ENCODE measurements at places on chromosomes 13 and 19. TPM values are rescaled to one million over a fixed set of nuclear protein-coding genes. Genes with fewer than 3 reads are reported as not detected.

DNA sequence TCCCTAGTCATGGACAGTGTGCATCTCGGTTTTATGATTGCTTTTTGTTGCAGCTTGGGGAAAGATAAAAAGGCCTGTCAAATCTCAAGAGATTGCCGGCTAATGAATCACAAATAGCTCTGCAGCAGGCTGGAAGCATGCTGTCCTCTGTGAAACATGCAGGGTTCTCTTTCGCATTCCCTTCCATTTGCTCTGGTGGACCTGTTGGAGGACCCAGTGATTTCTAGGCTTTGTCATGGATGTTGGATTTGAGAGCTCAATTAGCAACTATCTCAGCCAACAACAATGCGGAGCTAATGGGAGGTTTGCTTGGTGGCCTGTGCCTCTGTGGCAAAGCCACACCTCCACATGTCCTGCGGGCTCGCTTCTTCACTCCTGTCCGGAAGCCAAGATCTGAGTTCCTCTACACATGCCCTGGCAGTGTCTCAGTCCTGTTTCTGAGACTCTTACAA is 418.1 kb upstream of the ARGLU1 start:
- H3K27ac ChIP-seq = no peak overlapping the region
- no peaks in the 10 kb centered on the region for H3K27me3 ChIP-seq
- H3K4me1 ChIP-seq = no peaks in the 10 kb centered on the region

DNA sequence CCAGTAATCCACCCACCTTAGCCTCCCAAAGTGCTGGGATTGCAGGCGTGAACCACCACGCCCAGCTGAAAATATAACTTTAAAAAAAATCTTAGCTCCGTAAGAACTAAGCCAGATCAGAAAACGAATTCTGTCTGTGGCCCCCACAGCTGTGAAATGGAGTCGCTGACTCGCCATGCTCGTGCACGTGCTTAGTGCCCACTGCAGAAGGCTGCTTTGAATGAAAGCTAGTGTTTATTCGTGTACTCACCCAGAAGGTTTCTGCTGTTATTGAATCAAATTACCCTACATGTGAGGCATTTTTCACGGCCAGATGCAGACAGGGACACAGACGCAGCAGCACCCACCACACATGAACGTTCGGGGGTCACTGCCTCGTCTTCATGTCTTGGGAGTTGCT is 61.7 kb upstream of the F7 start:
- H3K4me1 ChIP-seq = no peaks in the 10 kb centered on the region
- no peak overlapping the region for H3K4me3 ChIP-seq
- H3K27me3 ChIP-seq = peaks cover 20% of the 10 kb centered on the region
- no peak overlapping the region for H3K27ac ChIP-seq
- H3K36me3 ChIP-seq = no peaks in the 10 kb centered on the region

DNA sequence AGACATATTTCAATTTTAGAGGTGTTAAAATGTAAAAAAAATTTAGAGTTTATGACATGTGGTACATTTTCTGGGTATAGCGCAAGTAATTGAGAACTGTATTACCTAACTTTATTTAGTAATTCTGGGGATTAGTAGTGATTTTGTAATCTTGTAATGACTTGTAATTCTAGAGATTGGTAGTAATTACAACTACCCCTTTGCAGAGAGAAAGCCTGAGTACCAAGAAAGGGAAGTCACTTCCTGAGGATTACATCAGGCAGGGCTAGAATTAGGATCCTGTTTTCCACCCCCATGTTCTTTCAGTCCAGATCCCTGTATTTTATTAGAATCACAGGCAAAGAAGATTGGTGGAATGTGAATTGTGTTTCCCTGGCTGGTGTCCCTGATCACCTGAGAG is 274.9 kb downstream of the KCNRG start:
- no peaks in the 10 kb centered on the region for H3K36me3 ChIP-seq
- no peak for DNase-seq
- no peaks in the 10 kb centered on the region for H3K4me1 ChIP-seq
- H3K4me3 ChIP-seq = no peak overlapping the region

GRCh38 chr13:113616281-113616906 is 31.8 kb downstream of the TFDP1 start:
- peaks cover 8% of the 10 kb centered on the region for H3K36me3 ChIP-seq
- H3K27ac ChIP-seq = no peak overlapping the region
- DNase-seq = no peak
- no peaks in the 10 kb centered on the region for H3K27me3 ChIP-seq

GRCh38 chr19:42459926-42460325 is 17.2 kb upstream of the CXCL17 start:
- H3K4me1 ChIP-seq = no peaks in the 10 kb centered on the region
- H3K27ac ChIP-seq = no peak overlapping the region
- H3K36me3 ChIP-seq = no peaks in the 10 kb centered on the region
- no peak overlapping the region for H3K4me3 ChIP-seq
- H3K27me3 ChIP-seq = no peaks in the 10 kb centered on the region

- H3K27ac ChIP-seq = peak overlapping the region; percentile 100
- H3K36me3 ChIP-seq = no peaks in the 10 kb centered on the region
- DNase-seq = no peak
- no peaks in the 10 kb centered on the region for H3K27me3 ChIP-seq
- H3K4me1 ChIP-seq = peaks cover 11% of the 10 kb centered on the region
- peak overlapping the region; percentile 87 for H3K4me3 ChIP-seq
Measured at GRCh38 chr19:41364524-41365391, 809 bp upstream of the B9D2 start.

DNA sequence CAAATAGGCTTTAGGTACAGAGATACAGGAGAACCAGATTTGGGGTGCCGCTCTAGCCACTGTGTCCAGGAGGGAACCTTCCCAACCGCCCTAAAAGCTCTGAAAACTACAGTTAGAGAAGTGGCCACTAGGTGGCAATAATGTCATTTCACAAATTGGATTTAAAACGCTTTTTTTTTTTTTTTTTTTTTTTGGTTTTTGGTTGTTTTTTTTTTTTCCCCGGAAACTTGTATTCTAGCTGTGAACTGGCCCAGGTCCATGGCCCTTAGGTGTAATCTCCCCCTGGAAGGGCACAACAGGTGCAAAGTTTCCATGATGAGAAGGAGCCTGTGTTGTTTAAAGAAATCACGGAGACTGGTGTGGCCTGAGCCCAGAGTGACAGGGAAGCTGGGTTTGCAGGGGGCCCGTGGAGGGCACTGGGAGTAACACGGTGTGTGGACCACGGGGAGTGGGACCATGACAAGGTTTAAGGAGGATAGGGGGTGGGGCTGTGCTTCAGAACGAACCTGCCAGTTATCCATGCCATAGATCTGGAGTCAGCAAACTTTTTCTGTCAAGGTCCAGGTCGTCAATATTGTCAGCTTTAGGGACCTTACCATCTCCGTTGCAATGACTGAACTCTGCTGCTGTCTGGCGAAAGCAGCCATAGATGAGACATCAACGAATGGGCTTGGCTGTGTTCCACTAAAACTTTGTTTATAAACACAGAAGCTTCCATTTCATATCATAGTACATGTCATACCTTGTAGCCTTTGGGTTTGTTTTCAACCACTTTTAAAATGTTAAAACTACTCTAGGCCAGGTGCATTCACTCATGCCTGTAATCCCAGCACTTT is 10.1 kb downstream of the OR1I1 start:
- no peak overlapping the region for H3K27ac ChIP-seq
- no peaks in the 10 kb centered on the region for H3K36me3 ChIP-seq
- H3K4me1 ChIP-seq = peaks cover 3% of the 10 kb centered on the region
- DNase-seq = peak; percentile 77
- peaks cover under 1% of the 10 kb centered on the region for H3K27me3 ChIP-seq

DNA sequence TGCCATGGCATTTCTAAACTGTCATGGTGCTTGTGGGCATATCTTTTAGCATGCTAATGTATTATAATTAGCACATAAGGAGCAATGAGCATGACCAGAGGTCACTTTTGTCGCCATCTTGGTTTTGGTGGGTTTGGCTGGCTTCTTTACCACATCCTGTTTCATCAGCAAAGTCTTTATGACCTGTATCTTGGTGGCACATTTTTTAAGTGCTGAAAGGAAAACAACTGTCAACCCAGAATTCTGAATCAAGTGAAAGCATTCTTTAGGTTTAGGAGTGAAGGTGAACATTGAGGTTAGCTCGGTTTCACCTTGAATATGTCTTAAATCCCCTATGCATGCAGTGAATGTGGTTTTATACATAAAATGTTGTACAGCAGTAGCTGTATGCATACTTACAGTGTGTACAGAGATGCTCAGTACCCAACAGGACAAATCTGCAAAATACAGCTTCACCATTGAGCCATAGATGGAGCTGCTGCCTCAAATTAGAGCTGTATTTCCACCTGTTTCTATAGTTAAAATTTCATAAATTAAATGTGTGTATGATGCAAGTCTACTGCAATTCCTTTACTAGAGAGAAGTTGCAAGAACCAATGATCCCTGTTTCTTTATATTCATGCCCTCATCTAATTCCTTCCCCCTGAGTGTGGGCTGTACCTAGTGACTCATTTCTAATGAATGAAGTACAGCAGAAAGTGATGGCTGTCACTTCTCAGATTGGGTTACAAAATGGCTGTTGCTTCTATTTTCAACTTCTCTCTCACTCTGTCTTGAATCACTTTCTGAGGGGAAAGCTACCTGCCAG is 25.2 kb upstream of the IGSF23 start:
- peaks cover 20% of the 10 kb centered on the region for H3K4me1 ChIP-seq
- no peaks in the 10 kb centered on the region for H3K27me3 ChIP-seq
- DNase-seq = peak; percentile 97
- peak overlapping the region; percentile 27 for H3K4me3 ChIP-seq
- no peaks in the 10 kb centered on the region for H3K36me3 ChIP-seq
- peak overlapping the region; percentile 90 for H3K27ac ChIP-seq

DNA sequence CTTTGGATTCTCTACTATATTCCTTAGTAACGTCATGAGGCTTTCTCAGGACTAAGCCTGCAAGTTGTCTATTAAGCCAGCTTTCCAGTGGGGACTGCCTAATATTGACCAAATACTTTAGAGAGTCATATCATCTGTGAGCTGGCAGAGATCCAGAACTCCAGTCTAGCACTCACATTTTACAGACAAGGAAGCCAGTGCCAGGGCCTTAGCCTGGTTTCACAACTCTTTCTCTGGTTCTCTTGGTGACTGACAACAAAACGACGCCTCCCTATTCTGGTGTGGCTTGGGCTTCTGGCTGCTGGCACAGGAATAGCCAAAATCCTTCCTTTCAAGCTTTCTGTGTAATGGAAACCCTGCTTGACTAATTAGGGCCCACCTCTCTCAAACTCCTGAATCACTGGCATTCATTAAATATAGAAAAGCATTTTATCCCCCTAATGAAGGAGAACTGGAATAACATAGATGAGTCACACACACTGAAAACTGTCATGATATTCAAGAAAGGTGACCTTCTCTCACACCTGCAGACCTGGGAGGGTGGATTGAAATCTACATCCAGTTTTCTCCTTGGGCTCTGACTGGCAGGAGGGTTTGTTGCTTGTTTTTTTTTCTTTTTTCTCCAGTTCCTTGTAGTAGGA is 75.2 kb upstream of the UBL3 start:
- H3K4me1 ChIP-seq = peaks cover 21% of the 10 kb centered on the region
- H3K27ac ChIP-seq = no peak overlapping the region
- no peaks in the 10 kb centered on the region for H3K27me3 ChIP-seq
- DNase-seq = peak; percentile 90
- H3K36me3 ChIP-seq = no peaks in the 10 kb centered on the region

DNA sequence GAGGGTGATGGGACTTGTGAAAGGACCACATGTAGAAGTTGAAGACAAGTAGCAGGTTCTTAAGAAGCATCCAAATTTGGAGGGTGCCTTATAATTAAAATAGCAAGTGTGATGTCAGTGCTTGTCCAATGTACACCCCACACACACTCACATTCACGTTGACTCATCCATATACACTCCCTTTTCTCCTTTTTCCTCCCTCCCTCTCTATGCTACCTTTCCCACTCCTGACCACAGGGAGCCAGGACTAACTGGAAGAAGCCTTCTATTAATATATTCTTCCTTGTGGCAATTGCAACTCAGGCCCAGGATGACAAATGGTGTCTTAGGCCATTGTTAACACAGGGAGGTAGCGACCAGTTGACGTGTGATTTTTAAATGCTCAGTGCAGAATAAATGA is 16.3 kb upstream of the GPR183 start:
- DNase-seq = peak; percentile 79
- no peak overlapping the region for H3K4me3 ChIP-seq
- peaks cover 19% of the 10 kb centered on the region for H3K4me1 ChIP-seq

- peak overlapping the region; percentile 8 for H3K27ac ChIP-seq
- H3K36me3 ChIP-seq = peaks cover 3% of the 10 kb centered on the region
- no peaks in the 10 kb centered on the region for H3K27me3 ChIP-seq
- H3K4me3 ChIP-seq = peak overlapping the region; percentile 41
- no peak for DNase-seq
Measured at GRCh38 chr19:3555653-3556422, 1.5 kb downstream of the MFSD12 start.

SIGLECL1 gene
- total RNA-seq = not detected

C1QTNF9 gene
- under 0.01 TPM for total RNA-seq

MAMSTR gene
- 0.99 TPM for total RNA-seq

CRLF1 gene
- 2.5 TPM for total RNA-seq

ADAMTSL5 gene
- 1.5 TPM for total RNA-seq

FCHO1 gene
- total RNA-seq = under 0.01 TPM

ZNF154 gene
- total RNA-seq = 3.3 TPM

VMAC gene
- total RNA-seq = 6.4 TPM

CFAP97D2 gene
- not detected for total RNA-seq
